ENCODE measurements at places on chromosomes 6 and 20.

DNA sequence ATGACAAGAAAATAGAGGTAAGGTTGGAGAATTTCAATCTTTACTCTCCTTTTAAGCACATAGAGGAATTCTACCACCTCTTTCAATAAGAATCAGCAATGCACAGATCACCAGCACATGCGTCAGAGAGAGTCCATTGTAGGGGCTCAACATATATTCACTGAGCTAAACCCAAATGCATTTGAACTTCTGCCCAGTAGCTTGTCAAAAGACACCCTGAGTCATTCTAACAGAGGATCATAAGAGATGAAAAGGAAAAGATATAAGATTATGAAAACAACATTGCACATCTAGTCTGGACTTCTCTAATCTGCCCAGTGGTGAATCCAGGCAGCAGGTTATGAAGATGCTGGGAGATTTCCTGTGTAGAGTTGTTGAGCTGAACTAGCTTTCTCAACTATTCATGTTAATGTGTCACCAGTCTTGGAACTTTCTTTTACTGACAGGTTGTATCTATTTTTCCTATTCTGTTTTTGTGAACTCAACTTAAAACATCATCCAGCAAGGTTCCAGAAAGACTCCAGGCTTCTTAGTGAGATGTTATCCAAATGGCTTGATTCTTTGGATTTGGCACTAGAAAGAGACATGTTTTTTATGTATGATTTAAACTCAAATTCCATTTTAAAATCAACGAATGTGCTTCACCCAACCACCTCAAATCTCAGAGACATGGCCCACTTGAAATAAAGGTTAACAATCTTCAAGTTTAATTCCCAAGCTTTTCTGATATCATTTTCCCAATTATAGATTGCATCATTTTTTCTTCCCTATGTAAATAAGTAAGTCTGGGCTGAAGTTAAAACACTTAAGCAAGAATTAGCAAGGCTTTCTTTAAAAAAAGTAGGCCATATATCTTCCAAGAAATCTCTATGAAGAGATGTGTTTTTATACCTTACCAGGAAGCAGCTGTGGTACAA, 89.3 kb downstream of the TSHZ2 start:
- DNase-seq = no peak

DNA sequence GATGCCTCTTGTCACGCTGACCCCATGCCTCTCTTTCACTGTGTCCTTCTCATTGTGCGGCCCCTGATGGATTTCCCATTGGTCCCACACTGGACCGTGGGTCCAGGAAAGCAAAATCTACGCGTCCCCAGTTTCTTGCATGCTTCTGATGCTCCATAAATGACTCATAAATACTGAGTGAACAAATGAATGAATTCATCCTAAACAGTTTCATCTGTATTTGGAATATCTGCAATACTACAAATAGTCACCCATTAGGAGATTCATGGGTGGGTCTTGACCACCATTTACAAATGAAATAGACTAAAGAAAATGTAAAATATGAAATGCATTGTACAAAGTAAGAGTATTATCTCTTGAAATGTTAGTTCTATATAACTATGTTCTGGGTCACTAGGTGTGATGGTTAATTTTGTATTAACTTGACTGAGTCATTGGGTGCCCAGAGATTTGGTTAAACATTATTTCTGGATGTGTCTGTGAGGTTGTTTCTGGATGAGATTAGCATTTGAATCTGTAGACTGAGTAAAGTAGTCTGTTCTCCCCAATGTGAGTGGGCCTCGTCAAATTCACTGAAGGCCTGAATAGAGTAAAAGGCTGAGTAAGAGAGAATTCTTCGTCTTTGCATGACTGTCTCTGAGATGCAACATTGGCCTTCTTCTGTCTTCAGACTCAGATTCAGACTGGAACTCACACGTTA, 448.7 kb downstream of the PREX1 start:
- DNase-seq = no peak

- DNase-seq = no peak
Measured at GRCh38 chr20:34984756-34985261, 29.1 kb downstream of the MYH7B start.

DNA sequence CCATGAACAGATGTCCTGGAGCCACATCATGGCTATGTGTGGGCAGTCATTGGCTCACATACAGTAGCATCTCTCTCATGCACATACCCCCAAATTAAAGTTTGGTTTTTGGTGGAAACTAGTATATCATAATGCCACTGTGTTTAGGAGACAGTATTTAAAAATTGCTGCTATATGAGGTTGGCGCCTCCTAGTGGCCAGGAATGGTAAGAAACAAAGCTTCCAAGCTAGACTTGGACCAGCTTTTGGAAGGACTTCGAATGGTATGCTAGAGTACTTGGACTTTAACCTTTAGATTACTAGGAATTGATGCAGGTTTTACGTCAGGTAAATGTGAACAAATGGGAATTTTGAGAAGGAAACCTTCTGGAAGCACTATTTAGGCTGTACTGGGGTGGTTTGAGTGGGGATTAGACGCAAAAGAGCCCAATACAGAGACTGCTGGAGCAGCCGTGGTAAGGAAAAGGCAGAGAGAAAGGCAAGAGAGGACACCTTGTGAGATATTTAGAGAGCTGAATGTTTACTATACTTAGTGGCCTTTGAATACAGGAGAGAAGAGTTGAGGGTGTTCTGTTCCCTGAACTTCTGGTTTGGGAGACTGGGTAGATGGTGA, 23.8 kb downstream of the PRSS35 start:
- DNase-seq = peak; percentile 60

DNA sequence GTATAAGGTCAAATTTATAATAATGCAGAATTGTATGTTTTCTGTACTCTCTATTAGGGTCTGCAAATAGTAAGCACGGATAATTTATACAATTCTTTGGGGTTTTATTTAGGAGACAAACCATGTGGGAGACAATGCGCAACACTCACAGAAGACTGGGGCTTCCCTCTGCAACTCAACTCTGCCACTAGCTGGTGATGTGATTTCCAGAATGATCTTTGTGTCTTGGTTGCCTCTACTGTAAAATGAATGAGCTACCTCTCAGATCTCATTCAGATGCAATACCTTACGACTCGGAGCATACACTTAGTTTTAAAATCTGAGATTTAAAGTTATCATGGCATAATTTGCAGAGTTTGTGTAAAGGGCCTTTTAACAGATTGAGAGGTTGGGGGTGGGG, 6.4 kb downstream of the MAN1A1 start:
- no peak for DNase-seq

- no peak for DNase-seq
Measured at GRCh38 chr6:63887002-63887751, 251.6 kb downstream of the PHF3 start.

DNA sequence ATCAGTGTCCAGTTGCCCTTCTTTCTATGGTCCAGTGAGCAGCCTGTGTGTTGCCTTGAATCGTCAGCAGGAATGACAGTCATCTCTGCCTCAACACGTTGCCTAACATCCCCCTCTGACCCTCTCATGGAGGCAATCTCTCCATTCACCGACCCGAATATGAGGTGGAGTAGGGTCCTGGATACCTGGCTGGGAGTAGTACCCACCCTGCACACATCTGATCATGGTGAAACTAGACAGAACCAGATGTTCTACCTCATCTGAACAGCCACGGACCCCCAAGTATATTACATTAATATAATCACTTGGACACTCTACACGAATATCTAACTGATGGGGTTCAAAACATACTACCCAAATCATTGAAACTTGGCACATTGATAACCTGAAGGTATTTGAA, 77.0 kb upstream of the COL21A1 start:
- no peak for DNase-seq

DNA sequence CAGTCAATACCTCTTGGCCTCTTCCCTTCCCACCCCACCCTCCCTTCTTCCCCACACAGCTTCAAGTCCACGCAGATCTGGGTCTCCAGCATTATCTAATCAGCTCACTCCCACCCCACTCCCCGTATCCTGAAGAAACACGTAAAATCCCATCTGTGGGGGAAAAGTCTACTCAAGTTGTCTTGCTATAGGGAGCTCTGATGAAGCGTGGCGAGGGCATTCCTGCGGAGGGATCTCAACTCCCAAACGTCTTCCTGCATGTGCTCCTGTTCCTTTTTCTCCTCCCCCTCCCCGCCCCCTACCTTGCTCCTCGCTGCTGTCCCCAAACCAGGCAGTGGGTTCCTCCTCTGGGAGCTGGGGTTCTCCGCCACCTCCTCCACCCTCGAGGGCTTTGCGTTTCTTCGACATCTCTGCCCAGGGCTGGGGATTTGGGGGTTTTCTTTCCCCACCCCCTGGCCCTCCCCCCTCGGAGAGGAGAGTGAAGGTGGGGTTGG, 181.8 kb downstream of the TBXT start:
- no peak for DNase-seq

GRCh38 chr6:46412662-46413061, 78.6 kb downstream of the RCAN2 start:
- DNase-seq = peak; percentile 1

GRCh38 chr20:20849161-20849560, 136.7 kb upstream of the RALGAPA2 start:
- DNase-seq = no peak

- peak; percentile 50 for DNase-seq
Measured at GRCh38 chr20:2101057-2101864, at the start of gene STK35. TSS of gene STK35 (plus strand) at chr20:2101827. CDS start at chr20:2101882, 55 bp downstream.

DNA sequence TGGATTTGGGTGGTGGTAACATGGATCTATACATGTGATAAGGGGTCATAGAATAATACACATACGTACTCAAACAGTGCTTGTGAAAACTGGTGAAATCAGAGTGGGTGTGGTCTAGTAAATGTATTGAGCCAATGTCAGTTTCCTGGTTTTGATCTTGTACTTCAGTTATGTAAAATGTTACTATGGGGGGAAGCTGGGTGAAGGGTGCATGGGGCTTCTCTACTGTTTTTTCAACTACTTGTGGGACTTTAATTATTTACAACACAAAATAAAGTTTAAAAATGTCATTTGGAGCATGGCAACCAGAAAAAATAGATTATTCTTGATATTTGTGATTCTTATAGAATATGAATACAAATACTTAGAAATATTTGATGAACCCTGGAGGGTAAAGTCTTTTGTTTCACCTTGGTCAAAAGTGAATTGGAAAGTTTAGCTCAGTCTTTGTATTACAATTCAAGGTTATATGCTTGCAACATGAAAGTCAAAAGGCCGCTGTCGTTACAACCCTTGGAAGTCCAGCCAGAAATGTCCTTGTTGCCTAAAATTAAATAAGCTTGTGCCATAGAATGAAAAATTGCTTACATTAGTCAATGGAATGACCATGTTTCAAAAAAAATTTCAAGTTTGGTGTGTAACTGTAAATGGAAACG, 74.1 kb downstream of the TXNDC5 start:
- no peak for DNase-seq

DNA sequence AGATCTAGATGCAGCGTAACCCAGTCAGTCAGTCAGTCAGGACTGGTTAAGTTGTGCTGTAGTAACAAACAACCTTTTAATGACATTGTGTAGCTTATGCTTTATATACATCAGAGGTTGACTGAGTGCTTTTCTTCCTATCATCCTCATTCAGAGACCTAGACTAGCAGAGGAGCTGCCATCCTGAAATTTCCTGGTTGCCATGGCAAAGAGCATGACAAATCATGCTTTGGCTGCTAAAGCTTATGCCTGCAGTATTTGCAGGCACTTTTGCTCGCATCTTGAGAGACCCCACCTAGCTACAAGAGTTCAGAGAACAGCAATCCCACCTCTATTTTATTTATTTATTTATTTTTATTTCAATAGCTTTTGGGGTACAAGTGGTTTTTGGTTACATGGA, 244.0 kb downstream of the BTBD3 start:
- DNase-seq = no peak

GRCh38 chr20:22572491-22572890, 11.9 kb downstream of the FOXA2 start:
- DNase-seq = no peak

DNA sequence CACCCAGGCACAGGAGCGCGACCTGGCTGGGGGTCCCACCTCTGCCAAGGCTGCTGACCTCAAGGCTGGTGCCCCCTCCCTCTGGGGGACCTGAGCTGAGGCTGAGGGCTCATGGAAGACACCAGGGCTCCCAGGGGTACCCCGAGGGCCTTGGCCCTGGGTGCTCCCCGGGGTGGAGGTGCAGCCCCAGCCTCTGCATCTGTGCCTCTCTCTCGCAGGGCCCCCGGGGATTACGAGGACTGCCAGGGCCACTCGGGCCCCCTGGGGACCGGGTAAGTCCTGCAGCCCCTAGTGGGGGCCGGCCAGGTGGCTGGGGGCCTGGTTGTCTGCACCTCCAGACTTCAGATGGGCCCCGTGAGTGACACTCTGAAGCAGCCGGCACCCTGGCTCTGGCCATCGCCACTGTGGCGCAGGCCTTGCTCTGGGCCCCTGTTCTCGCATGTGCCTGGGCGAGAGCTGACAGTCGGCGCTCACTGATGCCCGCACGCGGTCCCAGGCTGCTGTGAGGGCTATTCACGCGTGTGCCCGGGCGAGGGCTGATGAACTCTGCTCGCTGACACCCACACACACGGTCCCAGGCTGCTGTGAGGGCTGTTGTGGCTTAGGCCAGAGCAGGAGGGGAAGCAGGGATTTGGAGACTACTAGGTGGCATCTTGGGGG, 9.3 kb downstream of the COL9A3 start:
- peak; percentile 29 for DNase-seq

DNA sequence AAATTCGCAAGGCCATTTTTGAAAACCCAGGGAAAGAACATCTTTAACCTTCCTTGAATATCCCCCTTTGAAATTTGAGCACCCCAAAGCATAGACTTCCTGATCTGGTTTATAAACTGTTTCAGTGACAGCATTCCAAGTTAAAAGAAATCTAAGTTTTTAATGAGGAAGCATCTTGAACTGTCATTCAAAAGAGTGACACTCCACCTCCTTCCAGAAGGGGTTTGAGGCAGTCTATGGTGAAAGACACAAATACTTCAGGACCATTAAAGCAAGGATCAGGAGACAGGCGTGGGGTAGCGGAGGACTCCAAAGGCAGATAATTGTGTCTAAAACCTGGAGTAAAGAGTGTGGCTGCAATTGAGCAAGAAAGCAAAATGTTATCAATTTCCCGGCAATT, 691 bp downstream of the GHRH start:
- DNase-seq = no peak

DNA sequence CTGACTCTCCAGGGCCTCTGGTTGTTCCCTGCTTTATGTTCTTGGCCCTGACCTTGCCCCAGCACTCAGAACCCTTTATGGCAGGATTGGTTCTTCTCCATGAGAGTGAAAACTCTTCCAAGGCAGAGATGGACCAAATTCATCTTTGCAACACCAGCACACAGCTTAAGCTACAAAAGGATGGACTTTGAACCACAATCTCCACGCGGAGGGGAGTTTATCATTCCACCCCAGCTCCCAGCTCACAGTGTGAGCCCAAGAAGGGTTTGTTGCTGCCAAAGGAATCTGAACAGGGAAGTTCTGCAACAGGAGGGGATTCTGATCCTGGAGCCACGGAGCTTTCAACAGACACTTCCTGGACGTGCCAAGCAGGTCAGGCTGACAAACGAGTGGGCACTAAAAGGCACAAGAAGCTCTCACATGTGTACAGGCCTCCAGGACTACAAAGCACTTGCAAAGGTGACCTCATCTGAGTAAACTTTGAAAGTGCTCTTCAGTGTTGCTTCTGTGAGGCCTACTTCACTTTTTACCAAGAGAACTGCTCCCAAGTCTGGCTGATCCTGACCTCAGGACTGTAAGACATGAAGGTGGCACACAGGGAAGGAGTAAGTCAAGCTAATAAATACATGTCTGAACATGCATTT, 8.9 kb downstream of the FITM2 start:
- no peak for DNase-seq

- DNase-seq = no peak
Measured at GRCh38 chr6:79203753-79204253, 30.7 kb downstream of the HMGN3 start.

Measured in inflammatory macrophage treated with lipopolysaccharide for 4 hours (primary cell).